ENCODE measurements at places on chromosomes 4 and X.

GRCh38 chr4:183906489-183906738, 1.3 kb downstream of the STOX2 start:
- no peak for DNase-seq

- DNase-seq, result no peak
Observed at GRCh38 chrX:110210417-110211139, 107.3 kb downstream of the AMMECR1 start.

GRCh38 chr4:159428975-159429692, 326.3 kb downstream of the RAPGEF2 start:
- no peak for DNase-seq

- no peak for DNase-seq
Observed at GRCh38 chr4:94583914-94584641, 132.3 kb downstream of the PDLIM5 start.

DNA sequence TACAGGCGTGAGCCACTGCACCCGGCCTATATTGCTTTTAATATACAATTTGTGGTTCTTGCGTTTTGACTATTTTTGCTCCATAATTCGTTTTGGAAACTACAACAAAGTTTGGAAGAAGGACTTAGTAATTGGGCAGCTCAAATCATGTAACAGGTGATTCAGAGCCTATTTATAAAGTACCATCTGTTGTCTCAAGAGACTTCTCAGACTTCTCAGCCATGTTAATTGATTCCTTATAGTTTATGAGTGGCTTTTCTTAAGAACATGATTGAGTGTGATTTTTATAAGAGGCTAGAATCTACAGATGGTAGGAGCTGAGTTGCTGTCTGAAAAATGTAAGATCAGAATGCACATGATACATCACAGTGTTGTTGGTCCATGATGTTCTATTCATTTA, 240.2 kb downstream of the ADGRL3 start:
- no peak for DNase-seq

- DNase-seq, result no peak
Observed at GRCh38 chr4:89404530-89404929, 96.9 kb upstream of the GPRIN3 start.

DNA sequence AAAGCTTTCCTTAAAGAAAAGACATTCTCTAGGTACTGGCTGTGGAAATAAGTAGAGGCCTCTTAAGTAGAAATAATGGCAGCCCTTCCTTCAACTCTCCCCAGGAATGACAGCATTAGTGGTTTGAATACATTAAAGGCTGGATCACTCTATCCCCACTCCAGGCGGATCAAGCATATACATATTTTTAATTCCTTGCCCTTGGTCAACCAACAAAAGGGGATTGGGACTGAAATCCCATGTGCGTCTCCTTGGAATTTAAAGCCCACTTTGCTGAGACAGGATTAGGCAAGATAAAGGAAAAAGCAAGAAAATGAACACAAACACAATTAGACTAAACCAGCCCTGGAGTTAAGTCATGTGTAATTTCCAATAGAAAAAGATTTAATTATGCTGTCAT, 391.3 kb downstream of the PPP1R2C start:
- no peak for DNase-seq

GRCh38 chrX:34546366-34546765, 110.7 kb downstream of the TMEM47 start:
- no peak for DNase-seq

DNA sequence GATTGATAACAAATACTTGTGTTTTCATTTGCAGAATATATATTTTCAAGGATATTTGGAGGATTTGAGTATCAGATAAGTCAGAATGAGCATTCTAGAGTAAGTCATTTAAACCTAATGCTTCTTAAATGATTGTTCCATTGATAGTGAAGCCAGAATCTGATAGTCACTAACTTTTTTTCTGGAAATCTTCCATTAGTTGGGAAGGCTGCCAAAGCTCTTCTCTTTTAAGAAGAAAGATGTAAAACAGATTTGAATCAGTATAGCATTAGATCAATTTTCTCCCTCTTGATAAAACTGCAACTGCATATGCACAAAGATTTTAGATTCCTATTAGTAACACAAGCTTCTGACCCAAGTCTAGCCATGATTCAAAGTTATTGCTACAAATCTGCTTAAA, 256.7 kb downstream of the SPOCK3 start:
- no peak for DNase-seq

DNA sequence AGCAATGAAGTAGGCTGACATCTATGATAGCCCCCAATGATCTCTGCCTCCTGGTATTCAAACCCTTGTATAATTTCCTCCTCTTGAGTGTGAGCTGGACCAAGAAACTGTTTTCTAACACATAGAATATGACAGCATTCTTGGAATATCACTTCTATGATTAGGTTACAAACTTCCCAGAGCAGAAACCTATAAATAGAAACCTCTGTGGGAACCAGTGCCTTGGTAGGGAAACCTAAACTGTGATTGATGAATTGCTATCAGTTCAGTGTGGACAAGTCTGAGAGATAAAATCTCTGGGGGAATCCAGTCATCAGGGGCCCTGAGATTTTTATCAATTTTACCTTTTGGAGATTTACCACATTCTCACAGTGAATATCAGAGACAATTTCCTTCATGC, 756.5 kb upstream of the AGA start:
- DNase-seq, result no peak

DNA sequence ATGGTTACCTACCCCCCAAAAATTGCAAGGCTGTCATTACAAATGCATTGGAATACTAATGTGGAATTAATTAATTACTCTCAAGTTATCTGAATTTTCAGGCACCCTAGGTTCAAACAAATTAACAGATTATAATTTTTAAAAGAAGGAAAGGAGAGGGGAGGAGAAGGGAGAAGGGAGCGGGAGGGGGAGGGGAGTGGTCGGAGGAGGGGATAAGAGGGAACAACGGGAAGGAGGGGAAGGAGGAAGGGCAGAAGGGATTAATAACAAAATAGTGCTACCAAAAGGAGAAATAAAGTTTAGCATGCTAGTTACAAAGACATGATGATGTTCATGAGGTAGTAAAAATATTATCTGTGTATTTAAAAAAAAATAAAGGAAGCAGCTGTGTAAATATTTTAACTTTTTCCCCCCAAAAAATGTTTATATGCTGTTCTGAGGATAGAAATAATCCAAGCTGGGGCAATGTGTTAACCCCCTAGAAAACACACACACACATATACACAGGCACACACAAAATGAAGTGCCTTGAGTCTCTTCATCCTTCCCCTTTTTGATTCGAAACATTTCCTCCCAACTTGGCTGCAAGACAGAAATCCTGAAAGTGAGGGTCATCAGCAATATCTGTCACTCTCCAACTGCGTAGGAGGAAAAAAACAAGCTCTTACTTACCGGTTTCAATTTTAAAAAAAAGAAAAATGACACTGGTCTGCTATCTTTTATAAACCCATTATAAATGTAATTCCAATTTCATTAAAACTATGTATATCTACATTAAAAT, 58.8 kb downstream of the PPP3CA start:
- DNase-seq, result no peak

GRCh38 chr4:77600521-77601451, 4.8 kb upstream of the CXCL13 start:
- DNase-seq, result peak; percentile 64

DNA sequence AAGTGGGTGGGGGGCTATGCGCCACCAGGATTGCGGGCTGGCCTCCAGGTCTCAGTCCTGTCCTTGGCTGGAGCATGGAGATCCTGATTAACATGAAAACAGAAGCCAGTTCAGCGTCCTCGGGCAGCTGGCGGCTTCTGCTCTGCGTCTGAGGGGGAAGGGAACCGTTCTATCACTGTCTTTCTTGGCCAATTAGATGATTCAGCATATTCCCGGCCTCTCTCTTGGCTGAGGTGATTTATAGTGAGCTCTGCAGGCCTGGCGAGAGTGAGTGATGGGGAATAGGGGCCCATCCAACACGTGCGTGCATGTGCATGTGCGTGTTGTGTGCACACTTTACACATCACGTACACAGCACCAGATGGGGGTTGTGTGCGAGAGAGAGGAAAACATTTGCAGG, 145.8 kb upstream of the ATP6AP2 start:
- DNase-seq, result no peak

DNA sequence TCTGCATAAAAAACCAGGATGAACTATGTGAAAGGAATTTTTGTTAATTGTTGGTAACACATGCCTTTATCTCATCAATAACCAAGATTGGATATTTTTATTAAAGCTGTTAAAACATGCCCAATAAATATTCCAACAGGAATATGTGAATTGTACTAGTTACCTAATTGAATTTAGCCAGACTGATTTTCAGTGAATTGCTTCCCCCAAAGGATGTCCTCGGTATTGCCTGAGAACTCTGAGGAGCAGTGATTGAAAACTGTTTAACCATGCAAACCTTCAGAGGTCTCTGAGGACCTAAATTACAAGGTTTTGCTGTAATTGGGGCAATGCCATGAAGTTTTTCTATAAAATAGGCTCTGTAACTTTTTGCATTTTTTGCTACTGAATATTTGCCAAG, 66.6 kb downstream of the BLTP1 start:
- DNase-seq, result no peak

- no peak for DNase-seq
Observed at GRCh38 chr4:552019-552418, 24.1 kb downstream of the TMEM271 start.

GRCh38 chrX:118865231-118865630, 41.6 kb downstream of the ZCCHC12 start:
- DNase-seq, result no peak

- DNase-seq, result no peak
Observed at GRCh38 chrX:28626515-28626914, 39.3 kb downstream of the IL1RAPL1 start.

DNA sequence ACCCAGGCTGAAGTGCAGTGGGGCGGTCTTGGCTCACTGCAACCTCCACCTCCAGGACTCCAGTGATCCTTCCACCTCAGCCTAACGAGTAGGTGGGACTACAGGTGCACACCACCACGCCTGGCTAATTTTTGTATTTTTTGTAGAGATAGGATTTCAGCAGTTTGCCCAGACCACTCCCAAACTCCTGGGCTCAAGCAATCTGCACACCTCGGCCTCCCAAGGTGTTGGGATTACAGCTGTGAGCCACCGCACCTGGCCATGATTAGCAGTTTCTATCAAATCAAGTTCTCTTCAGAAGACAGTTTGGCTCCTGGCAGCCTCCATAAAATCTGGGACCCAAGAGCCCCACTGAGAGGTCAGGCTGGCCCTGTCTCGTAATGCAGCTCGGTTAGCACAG, 26.4 kb upstream of the TRIM2 start:
- no peak for DNase-seq

- DNase-seq, result no peak
Observed at GRCh38 chr4:179352221-179352620, 1910.0 kb upstream of the AGA start.

DNA sequence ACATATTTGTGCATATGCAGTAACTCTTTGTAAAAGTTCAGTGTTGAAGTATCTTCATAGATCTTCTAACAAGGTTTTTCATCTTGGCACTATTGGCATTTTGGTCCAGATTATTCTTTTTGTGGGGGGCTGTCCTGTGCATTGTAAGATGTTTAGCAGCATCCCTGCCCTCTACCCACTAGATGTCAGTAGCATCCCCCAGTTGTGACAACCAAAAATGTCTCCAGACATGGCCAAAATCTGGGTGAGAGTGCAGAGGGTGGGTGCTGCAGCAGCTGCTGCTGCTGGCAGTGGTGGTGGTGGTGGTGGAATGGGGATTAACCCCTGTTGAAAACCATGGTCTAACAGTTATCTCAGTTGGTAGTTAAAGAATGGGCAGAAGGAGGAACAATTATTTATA, 370.0 kb downstream of the GPAT3 start:
- DNase-seq, result peak; percentile 3

DNA sequence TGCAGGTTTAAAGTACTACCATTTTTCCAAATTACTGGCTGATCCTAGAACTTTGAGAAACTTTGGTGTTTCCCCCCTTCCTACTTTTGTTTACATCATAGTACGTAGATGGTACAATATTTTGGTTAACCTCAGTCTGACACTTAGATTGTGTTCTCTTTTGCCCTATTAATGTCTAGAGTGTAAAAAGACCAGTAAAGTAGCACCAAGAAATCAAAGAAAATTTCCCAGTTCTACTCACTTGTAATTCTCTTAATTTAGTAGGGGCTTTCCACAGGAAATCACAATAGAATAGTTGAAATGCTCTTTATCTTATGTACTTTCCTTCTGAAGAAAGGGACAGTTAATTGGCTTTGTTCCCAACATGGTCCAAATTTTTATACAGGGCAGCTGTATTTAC, 51.6 kb downstream of the NFKB1 start:
- DNase-seq, result no peak

DNA sequence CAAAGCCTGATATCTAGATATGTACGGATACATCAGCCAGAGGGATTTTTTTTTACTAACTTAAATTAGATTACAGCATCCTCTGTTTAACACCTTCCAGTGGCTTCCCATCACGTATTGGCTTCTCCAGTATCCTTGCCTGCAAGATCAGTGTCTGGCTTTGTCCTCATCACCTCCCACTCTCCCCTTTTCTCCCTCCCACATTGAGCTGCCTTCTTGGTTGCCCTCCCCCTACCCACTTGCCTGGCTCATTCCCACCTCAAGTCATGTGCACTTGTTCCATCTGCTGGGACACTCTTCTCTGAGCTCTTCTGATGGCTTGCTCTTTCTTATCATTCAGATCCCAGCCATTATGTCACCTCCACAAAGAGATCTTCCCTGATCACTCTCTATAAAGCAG, 75.9 kb upstream of the NALF2 start:
- no peak for DNase-seq

DNA sequence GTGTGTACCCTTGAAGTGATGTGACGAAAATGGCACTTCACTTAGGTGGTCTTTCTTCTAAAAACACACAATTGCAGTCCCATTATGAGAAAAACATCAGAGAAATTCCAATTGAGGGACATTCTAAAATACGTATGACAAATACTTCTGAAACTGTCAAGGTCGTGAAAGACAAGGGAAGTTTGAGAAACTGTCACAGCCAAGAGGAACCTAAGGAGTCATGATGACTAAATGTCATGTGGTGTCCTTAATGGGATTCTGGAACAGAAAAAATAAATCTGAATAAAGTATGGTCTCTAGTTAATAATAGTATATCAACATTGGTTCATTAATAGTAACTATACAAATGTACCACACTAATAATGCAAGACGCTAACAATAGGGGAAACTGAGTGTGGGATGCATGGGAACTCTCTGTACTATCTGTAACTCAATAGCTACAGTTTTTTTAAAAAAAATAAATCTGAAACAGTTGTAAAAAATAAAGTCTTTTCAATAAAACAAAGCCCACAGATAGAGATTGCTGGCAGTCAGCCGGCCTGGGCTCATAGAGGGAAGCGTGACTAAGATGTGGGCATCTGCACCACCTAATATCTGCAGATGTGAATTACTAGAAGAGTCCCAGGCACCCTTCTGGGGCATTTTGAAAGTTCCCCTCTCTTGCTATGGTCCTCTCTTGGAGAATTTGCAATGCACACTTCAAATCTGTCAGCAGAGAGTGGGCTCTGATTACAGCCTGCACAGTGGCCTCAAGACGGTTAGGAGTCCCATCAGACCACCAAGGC, 47.6 kb downstream of the MID1IP1 start:
- no peak for DNase-seq

DNA sequence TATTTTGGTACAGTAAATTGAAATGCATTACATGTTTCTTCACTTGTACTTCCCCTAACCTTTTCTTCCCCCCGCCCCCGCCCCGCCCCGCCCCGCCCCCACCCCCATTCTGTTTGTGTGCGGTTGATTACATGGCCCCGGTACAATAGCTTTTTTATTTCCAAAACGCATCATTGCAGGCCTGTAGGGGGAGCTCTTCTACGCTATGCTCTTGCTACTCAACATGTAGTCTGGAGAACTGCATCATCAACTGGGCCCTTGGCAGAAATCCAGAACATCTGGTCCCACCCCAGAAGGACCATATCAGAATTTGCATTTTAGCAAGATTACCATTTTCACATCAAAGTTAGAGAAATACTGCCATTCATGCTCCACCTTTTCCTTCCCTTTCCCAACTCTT, 333.3 kb upstream of the DDX53 start:
- DNase-seq, result peak; percentile 30

Data from activated CD4-positive, alpha-beta T cell treated with anti-CD3 and anti-CD28 coated beads, Interleukin-2, Interleukin-6, amounts not matched to agents 100 ng/mL and 50 ng/mL, durations not matched to agents 16 hours and 8 hours (primary cell).